ENCODE measurements at places on chromosomes 11 and 22.

- no peak for DNase-seq
These were observed 317.7 kb upstream of the CTSC start for GRCh38 chr11:88655196-88655595.

DNA sequence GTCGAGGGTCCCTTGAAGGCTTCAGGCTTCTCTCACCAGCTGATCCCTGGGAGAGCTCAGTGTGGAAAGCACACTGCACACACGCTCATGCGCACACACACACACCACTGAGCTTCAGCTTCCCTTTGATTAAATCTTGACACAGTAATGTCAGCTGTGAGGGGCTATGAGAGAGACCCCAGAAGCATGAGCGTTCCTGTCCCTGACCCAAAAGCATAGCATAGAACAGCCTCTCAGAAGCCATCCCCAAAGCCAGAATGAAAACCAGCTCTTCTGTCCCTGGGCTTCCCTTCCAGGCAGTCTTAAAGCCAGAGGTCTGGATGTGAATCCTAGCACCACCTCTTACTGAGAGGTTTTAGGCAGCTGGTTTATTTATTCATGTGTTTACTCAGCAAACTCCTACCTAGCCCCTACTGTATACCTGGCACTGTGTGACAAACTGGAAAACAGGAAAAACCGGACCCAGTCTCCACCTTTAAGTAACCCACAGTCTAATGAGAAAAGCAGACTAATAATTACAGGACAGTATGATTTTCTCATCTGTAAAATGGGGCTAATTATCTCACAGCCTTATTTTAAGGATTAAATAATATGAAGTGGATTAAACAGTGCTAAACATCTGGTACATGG, 15.9 kb downstream of the GALNT18 start:
- no peak for DNase-seq

- DNase-seq, result no peak
These were observed 1611.7 kb upstream of the TENM4 start for GRCh38 chr11:81052344-81053158.

DNA sequence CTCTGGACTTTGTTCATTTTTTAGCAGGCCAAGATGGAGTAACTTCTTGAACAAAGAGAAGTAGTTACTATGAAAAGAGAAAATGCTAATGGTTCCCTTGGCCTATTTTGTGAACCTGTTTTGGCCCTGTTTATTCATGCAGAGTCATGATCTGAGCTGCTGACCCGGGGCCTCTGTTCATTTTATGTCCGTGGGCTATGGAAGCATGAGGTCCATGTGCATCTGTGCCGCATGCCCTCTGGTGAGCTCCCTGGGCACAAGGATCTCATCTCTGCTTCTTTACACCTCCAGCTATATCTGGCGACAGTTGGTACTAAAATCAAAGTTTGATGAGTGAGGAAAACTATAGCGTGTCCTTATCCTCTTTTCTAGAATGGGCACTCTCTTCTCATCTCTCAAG, 1.0 kb downstream of the PIWIL4 start:
- DNase-seq, result no peak

DNA sequence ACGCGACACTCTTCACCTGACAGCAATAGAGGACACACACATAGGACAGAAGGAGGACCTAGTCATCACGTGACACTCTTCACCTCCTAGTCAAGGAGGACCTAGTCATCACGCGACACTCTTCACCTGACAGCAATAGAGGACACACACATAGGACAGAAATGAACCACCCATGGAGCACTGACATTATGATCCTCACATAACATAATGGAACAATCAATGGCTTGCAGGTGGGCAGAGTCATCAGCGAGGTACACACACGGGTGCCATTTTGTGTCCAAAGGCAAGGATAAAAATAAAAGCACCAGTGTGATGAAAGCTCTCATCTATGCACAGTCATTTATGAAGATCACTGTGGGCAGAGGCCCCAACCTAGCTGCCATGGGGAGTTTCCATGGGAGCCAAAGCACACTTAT, 354.7 kb downstream of the LARGE1 start:
- DNase-seq, result peak; percentile 56

DNA sequence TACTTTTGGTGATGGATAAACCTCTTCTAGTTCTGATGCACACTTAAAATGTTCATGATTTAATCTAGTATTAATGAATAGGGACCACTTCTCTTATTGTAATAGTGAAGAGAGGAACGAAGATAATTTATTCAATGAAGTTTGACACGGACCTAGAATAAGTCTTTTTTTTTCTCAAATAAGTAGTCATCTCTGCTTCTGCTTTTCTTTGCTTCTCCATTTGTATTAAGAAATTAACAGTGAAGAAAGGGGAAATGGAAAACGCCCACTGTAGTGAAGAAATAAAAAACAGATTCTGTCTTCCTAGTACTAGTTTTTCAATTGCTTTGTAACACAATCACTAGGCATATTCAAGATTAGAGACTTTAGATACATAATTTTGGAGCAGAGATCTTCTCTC, 73.0 kb downstream of the CD44 start:
- no peak for DNase-seq

- no peak for DNase-seq
These were observed 195.7 kb downstream of the MIAT start for GRCh38 chr22:26853071-26853470.

DNA sequence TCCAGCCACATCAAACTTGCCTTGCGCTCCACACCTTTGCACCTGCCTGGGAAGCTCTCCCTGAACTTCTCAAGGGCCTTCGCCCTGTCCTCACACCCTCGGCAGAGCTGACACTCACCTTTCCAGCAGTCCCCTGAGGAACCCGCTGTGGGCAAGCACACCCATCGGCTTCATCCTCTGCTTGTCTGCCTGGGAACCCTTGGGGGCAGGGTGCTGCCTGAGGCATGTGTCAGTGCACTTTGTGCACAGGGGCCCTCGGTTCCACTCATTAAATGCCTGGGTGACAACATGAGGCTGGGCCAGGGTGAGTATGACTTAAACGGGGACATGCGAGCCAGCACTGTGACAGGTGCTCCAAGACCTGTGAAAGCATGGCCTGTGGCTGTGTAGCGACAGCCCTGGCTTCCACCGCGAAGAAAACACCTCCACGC, 2.6 kb upstream of the LRFN4 start:
- no peak for DNase-seq

DNA sequence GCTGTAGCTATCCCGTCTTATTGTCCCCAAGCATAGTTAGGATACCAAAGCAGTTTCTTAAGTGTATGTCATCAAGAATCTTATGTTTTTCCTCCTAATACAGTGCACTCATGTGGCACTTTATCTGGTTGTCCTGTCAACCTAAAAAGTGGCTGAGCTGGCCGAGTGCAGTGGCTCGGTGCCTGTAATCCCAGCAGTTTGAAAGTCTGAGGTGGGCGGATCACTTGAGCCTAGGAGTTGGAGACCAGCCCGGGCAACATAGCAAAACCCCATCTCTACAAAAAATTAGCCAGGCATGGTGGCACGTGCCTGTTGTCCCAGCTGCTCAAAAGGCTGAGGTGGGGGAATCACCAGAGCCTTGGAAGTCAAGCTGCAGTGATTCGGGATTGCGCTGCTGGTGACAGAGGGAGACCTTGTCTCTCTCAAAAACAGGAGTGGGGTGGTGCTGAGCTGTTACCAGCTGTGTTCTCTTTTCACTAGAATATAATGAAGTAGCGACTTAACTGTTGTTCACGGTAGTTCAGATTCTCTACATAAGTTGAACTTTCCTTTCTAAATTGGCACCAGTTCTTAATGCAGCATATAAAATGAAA, 48.1 kb downstream of the EP300 start:
- DNase-seq, result no peak

GRCh38 chr11:34846467-34846866, 69.7 kb downstream of the APIP start:
- DNase-seq, result no peak

DNA sequence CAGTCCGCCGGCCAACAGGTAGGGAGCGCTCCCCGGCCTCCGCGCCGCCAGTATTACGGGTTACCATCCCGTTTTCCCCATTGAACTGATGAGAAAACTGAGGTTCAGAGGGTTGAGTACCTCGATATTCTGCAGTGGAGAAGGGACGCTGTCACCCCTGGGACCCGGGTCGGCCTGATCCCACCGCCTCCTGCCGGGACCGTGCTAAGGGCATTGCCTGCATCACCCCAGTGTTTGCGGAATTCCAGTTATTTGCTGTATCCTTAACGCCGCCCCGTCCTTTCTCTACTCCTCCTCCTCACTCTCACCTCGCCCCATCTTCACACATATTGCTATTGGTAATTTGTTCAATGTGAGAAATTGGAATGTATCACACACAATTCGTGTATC, 370 bp upstream of the A4GALT start:
- DNase-seq, result no peak

DNA sequence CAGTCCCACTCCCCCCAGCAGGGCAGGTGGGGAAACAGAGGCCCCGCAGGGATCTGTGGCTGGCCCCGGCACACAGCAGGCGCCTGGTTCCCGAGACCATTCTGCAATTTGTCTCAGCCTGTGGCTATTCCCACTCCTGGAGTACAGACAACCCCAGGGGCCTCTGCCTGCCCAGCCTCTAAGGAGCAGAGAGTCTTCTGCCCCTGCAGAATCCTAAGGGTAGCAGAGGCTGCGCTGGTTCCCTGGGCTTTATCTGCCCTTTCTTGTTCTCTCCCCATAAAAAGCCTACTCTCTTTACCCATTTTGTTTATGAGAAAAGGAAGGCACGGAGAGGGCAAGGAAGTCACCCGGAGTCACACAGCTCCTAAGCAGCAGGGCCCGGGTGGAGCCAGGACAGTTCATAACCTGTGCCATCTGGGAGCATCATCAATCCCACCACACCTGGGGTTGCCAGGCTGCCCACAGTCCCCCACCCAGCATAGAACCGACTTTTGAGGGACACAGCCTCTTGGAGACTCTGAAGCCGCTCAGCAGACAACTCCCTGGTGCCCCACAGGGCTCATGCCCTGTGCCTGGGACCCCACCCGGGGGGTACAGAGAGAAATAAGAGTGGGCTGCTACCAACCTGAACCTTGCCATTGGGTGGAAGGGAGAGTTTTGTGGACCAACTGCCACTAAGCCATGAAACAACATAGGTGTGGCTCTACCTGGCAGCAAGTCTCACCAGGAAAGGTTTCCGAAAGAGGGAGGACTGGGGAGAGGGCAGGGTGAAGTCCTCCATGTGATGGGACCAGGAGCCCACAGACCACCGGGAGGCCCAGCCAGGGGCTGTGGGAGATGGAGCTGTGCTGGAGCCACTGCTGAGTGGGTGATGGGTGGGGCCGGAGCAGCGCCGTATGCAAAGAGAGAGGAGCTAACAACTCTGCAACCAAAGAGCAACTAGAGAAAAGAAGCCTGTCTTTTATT, 17.2 kb upstream of the LINC01488 start:
- no peak for DNase-seq

DNA sequence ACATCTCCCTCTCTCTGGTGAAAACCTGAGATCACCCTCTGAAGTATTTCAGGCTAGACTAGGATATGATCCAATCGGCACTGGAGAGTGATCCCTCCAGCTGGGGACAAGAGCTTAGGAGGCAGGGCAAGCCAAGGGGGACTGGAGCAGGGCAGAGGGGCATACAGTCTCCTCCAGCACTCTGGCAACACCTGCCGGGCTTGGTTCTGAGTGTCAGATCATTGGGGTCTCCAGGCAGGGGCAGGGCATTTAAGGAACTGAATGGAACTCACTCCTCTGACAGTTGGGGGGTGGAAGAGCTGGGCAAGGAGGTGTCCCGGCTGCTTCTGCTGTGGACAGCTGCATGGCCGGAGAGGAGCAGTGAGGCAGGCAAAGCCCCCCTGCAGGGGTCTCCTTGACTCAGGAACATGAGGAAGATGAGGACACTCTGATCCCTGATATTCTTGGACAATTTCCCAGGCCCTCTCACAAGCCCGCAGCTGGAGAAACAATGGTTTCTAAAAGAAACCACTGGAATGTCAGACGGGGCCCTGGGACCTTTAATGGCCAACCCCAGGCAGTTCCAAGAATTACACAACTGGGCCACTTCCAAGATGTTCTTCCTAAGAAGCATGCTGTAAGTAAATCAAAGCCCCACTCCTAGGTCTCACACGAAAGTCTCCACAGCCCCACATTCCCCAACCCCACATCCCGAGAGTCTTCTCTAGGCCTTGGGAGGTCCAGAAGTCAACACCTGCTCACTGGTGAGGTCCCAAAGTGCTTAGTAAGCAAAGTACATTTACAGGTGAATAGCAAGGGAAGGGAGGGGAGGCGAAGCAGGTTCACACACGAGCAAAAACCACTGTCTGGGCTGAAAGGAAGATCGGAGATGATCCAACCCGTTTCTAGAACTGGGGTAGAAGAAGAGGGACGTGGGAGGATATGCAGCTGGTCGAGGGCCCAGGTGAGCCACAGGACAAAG, 1.2 kb upstream of the CCDC86 start:
- DNase-seq, result no peak

DNA sequence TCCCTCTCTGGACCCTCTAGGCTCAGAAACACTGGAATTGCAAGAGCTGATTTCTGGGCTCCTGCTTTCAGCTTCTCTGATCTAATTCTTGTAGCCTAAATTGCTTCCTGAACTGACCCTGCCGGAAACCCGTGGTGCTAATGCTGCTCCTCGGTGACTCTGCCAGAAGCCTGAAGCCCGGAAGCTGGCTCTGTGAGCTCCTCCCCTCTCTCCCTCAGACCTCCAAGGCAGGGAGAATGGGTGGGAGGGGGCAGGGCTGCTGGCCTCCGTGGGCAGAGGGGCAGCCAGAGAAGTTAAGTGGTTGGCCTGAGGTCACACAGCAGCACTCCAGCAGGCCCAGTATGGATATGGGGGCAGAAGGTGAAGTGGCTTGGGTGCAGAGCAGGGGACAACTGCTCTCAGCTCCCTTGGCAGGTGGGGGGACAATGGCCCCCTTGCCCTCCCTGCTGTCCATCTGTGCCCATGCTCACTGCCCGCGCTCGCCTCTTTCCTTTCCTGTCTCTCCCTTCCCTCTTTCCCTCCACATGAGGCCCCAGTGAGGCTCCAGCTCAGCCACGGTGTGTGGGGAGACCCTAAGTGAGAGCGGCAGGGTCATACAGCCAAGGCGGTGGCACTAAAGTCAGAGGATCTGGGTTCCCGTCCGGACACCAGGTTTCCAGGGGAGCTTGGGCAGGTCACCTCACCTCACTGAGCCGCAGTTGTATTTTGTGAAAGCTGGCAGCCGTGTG, 16.2 kb downstream of the CAPN5 start:
- DNase-seq, result no peak

GRCh38 chr11:64698427-64698826, 24.6 kb downstream of the NRXN2 start:
- no peak for DNase-seq

GRCh38 chr11:2708757-2709281, 9.0 kb upstream of the KCNQ1OT1 start:
- DNase-seq, result no peak

All from GM06990 (cell line).